Mesothelial cell of epicardium (in vitro differentiated cells): ENCODE measurements at places on chromosomes 1 and 21.

GRCh38 chr21:35119501-35120047 lies 70.5 kb upstream of the RUNX1 start:
- H3K4me1 ChIP-seq, result peaks cover 3% of the 10 kb centered on the region
- no peaks in the 10 kb centered on the region for H3K27me3 ChIP-seq
- no peaks in the 10 kb centered on the region for H3K36me3 ChIP-seq
- no peak for DNase-seq
- no peak overlapping the region for H3K27ac ChIP-seq

DNA sequence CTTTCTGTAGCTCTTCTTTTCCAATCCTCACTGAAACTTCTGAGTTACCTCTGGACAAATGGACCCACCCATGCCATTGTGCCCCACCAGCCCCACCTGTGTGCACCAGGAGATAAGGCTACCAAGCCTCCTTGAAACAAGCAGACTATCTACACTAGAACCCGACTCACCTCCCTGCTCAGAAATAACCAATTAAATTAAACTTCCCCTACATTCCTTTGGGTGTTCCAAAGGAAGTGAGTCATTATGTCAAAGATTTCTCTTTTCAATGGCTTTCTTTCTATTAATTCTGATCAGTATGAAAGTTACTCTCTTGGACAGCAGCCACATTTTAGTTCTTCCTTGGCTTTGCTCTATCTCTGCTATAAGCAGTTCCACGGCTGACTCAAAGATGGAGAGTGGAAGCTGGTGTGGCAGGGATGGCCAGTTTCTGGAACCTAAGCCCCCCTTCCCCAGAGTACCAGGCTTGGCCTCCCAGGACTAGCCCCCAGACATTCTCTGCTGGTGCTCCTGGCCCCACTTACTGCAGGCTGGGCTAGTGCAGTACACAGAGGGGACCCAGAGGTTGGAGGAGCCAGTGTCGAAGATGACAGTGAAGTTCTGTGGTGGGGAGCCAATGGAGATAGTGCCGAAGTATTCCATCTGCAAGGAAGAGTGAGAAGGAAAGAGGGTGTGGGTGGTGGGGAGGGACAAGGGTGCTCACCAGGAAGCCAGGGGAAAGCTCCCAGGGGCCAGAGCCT lies 1.9 kb downstream of the CTSE start:
- DNase-seq, result peak; percentile 26
- H3K27me3 ChIP-seq, result peaks cover 3% of the 10 kb centered on the region
- no peaks in the 10 kb centered on the region for H3K4me1 ChIP-seq
- H3K4me3 ChIP-seq, result no peak overlapping the region
- H3K27ac ChIP-seq, result no peak overlapping the region

DNA sequence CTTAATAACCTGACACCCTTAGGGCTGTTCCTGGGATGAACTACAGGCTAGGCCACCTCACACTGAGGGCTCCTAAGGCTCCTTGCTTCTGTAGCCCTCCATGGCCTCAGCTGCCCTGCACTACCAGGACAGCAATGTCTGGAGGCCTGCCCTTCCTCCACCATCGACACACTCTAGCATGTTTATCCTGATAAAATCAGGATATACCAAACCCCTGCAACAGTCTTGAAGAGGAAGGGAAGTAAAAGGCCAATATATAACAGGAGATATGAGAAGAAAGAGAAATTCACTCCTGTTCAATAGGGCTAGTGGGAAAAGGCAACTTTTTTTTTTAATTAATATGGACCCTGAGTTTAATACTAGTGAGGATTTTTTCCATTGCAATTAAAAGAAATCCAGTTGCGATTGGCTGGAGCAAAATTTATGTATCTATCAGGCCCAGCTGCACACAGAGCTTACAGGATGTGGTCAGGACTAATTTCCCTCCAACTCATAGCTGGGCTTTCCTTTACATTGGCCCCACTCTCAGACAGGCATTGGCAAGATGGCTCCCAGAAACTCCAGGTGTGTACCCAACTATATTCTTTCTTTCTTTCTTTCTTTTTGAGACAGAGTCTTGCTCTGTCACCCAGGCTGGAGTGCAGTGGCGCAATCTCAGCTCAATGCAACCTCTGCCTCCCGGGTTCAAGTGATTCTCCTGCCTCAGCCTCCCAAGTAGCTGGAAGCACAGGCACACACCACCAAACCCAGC lies 13.5 kb upstream of the ATP2B4 start:
- H3K4me3 ChIP-seq, result no peak overlapping the region
- H3K4me1 ChIP-seq, result peaks cover 15% of the 10 kb centered on the region
- no peaks in the 10 kb centered on the region for H3K36me3 ChIP-seq
- H3K27ac ChIP-seq, result peak overlapping the region; percentile 18
- DNase-seq, result no peak

DNA sequence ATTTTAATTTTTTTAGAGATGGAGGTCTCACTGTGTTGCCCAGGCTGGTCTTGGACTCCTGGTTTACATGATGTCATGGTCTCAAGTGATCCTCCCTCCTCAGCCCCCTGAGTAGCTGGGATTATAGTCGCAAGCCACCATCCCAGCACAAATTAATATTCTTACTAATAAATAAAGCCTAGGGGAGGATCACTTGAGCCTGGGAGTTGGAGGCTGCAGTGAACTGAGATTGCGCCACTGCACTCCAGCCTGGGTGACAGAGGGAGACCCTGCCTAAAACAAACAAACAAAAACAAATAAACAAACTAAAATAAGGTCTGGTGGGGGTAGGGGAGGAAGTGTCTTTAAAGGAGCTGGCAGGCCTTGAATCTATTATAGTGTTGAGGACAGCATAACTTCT lies 8.7 kb upstream of the GADD45A start:
- H3K27ac ChIP-seq, result no peak overlapping the region
- H3K27me3 ChIP-seq, result no peaks in the 10 kb centered on the region
- H3K4me1 ChIP-seq, result peaks cover 34% of the 10 kb centered on the region

DNA sequence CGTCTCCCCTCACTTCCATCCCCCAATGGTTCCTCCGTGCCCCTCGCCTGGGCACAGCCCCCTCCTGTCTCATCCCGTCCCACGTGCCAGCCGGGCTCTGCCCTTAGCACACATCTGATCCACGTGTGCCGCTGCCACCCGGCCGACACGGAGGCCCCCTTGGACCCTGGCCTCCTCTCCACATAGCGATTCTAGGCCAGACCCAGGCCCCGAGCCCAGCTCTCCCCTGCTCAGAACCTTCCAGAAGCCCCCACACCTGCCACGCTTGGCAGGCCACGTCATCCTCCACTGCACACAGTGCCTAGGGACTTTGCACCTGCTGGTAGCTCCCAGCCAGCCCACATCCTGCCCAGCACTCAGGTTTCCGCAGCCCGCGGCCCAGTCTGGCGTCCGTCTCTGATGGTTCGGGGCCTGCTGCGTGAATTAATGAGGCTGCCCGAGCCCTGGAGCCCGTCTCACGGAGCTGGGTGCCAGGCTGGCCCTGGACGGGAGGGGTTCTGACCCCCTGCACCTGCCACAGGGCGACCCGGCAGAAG lies 20.1 kb downstream of the PLCH2 start:
- no peak for DNase-seq
- H3K4me1 ChIP-seq, result peaks cover 9% of the 10 kb centered on the region
- no peak overlapping the region for H3K27ac ChIP-seq
- H3K36me3 ChIP-seq, result no peaks in the 10 kb centered on the region
- H3K27me3 ChIP-seq, result peaks cover 17% of the 10 kb centered on the region
